NCI-H1417 treated with DMSO at 0.1 percent for 48 hours (cell line): ENCODE measurements at places on chromosomes 13 and 19.

DNA sequence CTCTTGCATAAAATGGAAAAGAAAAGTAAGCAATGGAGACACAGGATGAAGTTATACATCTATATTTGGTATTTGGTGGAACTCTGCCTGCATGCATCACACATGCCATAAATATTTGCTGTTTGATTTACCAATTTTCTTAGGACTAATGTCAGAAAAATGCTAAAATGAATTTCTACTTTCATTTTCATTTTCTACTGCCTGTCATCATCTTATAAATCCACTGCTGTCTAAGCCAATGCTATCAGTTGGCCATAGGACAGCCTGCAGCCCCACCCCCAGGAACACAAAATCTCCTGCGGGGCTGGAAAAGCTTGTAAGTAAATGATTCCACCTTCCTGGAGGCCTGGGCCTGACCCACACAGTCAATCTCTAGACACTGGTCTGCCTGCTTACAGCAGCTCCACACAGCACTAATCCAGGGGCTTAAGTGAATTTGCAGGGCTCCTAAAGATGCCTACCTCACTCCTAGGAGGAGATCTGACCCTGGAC lies 122.0 kb downstream of the ENOX1 start:
- DNase-seq, result no peak

DNA sequence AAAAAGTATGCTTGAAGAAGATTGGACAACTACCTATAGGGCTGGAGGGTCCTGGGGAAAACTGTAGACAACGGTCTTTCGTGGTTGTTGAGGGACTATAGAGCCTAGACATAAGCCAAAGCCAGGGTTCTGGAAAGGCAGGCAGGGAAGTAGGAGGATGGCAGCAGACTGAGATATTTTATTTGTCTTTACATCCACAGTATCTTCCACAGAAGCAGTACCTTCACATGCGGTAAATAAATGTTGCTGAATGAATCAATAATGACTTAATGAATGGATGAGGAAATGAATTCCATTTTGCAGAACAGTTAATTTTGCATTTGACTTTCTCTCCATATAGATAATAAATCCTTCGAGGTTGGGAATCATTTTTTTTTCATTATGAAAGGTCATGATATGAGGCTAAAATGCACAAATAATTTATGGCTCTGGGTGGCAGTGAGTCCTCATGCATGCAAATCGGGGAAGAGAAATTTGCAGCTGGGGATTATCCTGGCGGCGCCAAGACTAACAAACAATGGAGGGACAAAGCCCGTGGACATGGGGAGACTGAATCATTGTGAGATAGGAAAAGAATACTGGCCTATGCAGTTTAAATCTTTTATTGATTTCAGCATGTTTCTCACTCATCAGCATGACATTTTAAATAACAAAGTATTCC lies 102.0 kb downstream of the ERCC5 start:
- DNase-seq, result peak; percentile 82

GRCh38 chr19:16463991-16464575 lies 7.7 kb downstream of the EPS15L1 start:
- DNase-seq, result no peak

- DNase-seq, result no peak
Observed at GRCh38 chr19:44876930-44877535, 14.0 kb upstream of the TOMM40 start.

DNA sequence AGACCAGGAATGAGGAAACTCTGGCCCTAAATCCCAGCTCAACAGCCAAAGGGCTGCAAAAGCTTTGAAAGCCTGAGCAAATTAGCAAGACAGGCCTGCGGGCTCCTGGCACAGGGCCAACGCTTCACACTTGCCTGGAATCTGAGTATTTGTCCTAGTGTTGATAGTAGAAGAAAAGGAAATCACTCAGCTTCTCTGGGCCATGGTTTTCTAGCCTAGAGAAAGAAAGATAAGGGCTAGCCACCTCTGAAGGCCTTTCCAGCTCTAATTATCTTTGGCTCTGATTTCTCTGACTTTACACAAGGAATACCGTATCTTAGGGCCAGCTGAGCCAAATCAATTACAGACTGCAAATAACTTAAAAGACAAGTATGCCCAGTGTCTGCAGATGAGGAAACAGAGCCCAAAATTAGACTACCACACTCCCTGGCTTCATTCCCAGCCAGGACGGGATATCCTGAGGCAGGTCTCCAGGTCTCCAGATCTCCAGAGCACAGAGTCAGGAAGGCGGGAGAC lies 69.6 kb downstream of the STK24 start:
- peak; percentile 26 for DNase-seq

DNA sequence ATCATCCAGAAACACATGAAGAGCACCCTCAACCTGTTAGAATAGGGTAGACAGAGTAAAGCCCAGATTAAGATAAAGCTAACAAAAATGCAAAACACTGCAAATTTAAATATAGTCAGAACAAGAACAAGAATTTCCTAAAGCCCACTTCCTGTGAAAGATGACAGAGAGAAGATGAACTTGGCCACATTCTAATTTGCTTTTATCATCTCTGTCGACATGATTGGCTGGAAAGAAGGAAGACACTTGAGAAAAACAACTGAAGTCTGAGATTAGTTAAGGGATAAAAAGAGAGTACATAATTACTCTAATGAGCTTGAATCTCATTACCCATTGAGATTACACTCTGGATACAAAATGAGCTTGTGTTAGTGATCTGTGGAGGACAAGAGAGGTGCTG lies 537.6 kb downstream of the KLF5 start:
- DNase-seq, result no peak

- DNase-seq, result no peak
Observed at GRCh38 chr19:4671185-4671851, 1.2 kb upstream of the MYDGF start.

- no peak for DNase-seq
Observed at GRCh38 chr13:91398413-91399188, at the start of gene GPC5. Gene GPC5 (plus strand): TSS chr13:91398621.

DNA sequence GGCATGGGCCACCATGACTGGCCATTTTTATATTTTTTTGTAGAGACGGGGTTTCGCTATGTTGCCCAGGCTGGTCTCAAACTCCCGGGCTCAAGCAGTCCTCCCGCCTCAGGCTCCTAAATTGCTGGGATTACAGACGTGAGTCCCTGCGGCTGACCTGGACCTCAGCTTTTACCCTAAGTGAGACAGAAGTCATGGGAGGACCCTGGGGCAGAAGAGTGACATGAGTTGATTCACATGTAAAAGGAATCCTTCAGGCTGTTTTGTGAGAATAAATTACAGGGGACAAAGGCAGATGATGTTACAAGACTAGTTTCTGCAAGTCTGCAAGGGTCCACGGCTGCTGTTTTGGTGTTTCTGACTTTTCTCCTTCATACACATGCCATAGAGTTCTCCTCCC lies 2.6 kb upstream of the BCAM start:
- no peak for DNase-seq
